ENCODE measurements at places on chromosomes 2 and 18.

DNA sequence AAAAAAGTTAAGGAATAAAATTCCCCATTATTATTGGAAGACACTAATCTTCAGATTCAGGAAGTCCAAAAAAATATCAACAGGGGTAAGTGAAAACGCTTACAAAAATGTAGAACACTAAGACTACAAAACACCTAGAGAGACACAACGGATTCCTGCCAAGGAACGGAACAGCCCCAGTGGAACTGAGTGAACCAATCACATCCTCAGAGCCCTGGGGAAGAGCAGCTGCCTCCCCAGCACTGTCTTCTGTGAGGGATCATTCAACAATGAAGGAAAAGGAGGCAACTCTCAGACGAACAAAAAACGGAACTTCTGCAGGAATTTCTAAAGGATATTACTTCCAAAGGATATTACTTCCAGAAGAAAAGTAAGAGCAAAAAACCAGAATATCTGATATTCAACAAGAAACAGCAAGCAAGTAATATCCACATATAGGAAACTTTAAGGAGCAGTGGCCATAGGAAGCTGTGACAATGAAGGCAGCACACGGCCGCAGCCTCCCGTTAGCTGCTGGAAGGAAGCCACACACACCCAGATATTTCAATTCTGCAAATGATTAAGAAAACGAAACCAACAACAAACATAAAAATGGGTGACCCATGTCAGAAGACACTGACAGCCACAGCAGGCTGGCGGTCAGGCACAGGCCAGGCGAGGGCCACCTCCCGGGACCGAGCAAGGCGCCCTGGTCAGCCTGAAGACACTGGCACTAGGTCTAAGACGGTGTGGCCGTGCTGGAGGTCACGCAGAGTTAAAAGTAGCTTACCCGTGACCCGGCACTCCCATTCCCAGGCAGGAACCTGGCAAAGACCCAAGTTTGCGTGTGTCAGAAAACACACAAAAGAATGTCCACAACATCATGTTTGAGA, 81.8 kb downstream of the HDAC4 start:
- no peak for DNase-seq

DNA sequence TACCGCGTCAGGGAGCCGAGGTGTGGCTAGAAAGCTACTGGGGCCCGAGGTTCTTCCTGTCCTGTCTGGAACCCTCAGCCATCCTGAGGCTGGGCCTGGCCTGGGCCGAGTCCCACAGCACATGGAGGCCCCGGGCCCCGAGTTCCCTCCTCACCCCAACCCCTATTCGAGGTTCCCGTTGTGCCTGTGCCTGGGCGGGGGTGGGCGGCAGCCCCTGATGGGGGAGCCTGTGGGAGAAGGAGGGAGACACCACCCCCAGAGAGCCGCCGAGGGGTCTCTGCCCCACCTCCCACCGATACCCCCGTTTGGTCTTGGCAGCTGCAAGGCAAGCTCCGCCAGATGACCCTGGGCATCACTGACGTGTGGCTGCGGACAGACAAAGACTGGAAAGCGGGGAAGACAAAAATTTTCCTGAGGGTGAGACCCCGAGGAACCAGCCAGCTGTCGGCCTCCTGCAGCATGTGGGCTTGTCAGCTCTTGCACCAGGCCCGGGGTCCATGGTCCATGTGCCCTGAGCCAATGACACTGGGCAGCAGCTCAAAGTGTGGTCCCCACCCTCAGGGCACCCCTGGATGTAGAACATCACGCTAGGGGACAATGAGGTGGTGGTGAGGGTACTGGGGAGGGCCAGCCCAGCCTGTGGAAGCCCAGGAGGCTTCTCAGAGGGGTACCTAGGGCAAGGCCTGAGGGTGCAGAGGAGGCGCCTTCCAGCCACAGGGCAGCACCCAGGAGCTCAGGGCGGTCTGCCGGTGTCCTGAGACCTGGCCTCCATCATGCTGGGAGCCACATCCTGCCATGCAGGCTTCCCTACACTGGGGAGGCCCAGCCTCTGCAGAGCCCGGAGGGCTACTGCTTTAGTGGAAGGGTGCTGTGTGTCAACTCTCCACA, 52.5 kb upstream of the GPR17 start:
- no peak for DNase-seq

DNA sequence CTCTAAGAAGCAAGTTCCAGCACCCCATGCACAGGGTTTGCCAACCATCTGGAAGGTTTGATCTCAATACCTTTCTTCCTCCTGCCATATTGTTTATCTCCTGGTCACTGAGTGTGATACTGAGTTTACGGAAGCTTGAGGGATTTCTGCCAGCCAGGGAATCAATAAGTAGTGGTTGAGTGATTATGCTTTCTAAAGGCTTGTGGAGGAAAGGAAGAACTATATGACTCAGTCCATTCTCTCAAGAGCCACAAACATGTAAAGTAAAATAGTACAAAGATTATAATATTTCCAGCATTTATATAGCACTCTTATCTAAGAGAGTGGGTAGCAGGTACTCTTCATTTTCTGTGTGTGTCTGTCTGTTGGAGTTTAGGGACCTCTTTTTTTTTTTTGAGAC, 49.2 kb downstream of the SLC4A3 start:
- DNase-seq = no peak

DNA sequence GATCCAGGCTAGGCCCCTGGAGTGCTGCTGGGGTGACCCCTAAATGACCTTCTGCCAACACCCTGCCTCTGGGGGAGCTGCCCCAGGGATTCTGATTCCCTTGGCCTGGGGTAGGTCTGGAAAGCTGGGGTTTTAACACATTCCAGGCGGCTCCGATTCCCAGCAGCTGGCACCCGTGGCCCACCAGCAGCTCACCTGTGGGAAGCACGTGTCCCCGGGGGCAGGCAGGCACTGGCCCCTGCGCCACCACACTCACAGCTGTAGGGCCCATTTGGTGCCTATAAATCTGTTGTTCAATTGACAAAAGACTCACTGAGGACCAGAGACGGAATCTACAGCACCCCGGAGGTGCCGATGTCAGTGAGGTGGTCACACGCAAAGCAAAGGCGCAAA, 4.1 kb upstream of the KLHL30 start:
- DNase-seq = no peak

GRCh38 chr18:9868857-9869714, 16.7 kb upstream of the TXNDC2 start:
- DNase-seq = no peak

GRCh38 chr2:70173520-70173919, 17.3 kb downstream of the C2orf42 start:
- no peak for DNase-seq

DNA sequence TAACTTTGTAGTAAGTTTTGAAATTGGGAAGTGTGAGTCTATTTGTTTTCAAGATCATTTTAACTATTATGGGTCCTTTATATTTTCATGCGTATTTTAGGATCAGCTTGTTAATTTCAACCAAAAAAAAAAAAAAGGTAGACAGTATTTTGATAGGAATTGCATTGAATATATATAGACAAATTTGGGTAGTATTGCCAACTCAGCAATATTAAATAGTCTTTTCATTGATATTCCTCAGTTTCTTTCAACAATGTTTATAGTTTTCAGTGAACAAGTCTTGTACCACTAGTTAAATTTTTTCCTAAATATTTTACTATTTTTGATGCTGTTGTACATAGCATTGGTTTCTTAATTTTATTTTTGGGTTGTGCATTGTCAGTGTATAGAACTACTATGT, 149.9 kb downstream of the TAF4B start:
- DNase-seq = no peak

DNA sequence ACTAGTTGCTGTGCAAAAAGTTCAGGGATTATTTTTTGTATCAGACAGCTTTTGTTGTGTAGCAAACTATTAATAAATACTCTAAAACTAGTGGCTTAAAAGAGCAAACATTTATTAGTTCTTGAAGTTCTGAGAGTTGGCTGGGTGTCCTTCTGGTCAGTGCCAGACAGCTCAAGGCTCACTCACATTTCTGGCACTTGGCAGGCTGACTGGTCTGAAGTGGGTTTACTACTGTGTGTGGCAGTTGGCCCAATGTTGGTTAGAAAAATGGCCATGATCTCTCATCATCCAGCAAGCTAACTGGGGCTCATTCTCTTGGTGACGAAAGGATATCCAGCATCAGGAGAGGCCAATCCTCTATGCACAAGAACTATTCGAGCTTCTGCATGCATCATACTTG, 71.4 kb upstream of the ZNF385B start:
- no peak for DNase-seq

GRCh38 chr18:51659781-51660180, 462.3 kb upstream of the MEX3C start:
- no peak for DNase-seq

DNA sequence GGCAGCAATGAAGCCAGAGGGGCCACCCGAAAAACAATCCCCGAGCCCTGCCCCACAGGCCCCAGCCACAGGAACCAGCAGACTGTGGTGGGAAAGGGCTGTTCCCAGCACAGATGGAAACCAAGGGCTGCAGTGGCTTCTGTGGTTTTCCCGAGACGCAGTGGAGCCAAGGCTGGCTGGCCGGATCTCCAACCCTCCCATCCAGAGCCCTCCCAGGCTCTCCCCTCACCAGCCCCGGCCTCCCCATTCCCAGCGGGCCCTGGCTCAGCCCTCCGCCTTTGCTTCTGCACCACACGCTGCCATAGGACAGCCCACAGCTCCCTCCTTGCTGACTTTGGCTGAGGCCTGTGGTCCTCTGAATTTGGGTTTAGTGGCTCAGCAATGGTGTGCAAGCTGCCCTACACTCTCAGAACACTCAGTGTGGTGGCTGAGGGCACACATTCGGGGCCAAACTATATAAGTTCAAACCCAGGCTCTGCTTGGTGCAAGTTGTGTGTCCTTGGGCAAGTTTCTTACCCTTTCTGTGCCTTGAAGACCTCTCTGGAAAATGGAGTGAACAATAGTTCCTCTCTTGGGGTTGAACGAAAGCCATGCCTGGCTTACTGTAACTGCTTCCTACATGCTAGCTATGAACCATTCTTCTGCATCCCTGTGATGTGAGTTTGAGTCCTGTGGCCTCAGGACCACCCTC, 200.1 kb downstream of the SMAD7 start:
- no peak for DNase-seq

GRCh38 chr2:10004401-10004800, 38.9 kb upstream of the KLF11 start:
- no peak for DNase-seq

DNA sequence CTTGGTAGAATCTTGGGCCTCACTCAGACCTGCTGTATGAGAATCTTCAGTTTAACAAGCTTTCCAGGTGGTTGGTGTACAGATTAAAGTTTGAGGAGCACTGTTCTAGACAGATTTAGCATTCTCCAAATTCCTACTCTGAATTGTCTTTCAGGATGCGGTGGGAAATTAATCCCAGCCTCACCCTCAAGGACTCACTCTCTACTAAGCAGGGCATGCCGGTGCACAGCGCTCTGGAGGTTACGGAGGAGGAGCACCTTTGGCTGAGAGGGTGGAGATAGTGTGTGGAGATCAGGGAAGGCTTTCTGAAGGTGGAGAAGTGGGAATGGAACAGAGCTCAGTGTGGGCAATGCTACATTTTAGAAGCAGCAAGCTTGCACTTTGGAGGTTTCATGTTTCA, 359.2 kb downstream of the LRATD1 start:
- no peak for DNase-seq

DNA sequence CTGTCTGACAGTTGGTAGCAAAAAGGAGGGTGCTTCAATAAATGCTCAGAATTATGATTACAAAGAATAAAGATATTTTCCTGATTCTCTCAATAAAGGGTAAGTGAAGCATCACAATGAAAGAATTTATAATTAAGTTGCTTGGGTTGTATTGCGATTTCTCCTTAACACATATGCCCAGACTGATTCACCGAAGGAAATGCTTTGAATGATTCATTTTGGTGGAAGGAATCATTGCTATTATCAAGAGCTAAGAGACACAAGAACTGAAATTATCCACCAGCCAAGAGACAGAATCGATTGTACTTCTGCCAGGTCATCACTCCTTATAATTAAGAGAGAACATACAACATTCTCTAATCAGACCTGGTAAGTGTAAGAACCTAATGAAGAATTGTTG, 301.4 kb downstream of the NR4A2 start:
- DNase-seq = no peak

DNA sequence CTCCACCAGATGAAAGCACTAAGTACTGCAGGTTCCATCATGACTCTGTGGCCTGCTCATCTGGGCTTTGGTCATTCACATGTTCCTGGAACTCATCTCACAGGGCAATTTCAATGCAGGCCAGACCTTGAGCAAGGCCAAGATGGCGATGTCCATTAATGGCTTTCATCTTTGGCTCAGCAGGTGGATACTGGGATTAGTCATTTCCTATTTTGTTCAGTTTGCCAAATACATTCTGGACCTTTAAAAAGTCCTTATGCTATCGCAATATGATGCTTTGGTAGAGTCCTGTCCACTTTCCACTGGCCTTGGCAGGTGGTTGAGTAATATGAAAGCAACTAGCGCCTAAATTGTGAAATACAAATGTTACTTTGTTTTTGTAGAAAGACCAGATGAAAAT, 170.1 kb upstream of the REV1 start:
- no peak for DNase-seq

GRCh38 chr2:85291425-85292023, 36.3 kb downstream of the TGOLN2 start:
- DNase-seq = no peak

DNA sequence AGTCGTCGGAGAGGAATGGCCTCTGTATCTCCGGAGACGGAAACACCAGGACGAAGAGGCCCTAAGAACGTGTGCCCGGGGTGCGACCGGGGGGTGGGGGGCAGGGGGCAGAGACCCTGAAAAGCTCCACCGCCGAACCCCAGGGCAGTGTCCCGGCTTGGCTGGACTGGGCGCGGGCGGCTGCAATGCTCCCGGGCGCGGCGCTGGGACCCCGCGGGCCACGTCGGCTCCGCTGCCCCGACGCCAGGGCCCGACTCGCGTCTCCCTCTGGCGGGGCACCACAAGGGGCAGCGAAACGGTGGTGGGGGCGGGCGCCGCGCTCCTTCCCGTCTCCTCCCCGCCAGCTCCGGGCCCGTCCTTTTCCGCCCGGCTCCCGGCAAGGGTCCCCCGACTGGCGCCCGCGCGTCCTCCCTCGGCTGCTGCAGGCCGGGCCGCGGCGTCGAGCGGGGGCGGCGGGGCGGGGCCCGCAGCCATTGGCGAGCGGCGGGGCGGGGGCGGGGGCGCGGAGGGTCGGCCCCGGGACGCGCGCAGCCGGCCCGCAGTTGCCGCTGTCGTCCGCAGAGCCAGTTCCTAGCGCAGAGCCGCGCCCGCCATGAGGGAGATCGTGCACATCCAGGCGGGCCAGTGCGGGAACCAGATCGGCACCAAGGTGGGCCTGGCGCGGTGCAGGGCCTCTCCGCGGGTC, at the start of gene TUBB6:
TUBB6 (plus strand) TSS at position 541 of the 685 bp plus-strand sequence; CDS start at position 593, 52 bp downstream.
- DNase-seq = no peak

- DNase-seq = no peak
Measured at GRCh38 chr18:44741511-44741910, 60.8 kb downstream of the SETBP1 start.

- DNase-seq = no peak
Measured at GRCh38 chr2:126449677-126450076, 206.3 kb upstream of the GYPC start.
